Stimulated activated effector memory CD8-positive, alpha-beta T cell treated with anti-CD3 and anti-CD28 coated beads, Interleukin-12 subunit alpha, Interleukin-12 subunit beta, amount 100 ng/mL, for 72 hours (primary cell): ENCODE measurements at places on chromosomes 4 and X.

DNA sequence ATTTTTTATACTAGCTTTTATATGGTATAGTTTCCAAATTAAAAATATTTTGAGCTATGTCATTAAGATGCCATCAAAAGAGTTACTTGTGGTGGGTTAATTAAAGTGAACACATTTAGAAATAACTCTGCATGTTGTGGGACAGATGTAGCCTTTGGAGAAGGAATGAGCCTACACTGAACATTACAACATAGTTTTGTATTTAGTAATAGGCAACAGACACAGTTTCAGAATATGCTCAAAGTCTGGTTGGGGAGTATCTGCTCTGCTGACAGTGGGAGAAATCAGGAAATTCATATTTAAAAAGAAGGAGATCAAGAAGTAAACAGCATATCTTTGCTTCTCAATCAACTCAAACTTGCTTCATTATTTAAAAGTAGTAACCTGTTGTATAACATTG is 23.7 kb downstream of the EMCN start:
- no peak for DNase-seq

DNA sequence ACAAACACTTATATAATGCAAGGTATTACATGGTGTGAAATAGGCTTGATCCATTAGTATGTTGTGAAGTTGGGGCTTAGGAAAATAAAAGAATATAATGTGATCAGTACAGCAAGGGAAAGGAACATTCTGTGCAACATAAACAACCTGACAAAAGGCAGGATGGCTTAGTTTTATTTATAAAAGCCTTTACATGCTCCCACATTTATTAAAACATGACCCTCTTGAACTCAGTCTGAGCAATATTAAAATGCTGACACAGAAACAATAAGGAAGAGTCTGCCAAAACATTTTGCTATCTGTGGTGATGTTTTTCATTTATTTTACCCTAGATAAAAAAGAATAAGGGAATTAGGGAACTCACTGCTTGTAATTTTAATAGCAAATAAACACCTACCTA is 519.7 kb downstream of the PCDH7 start:
- DNase-seq = no peak

GRCh38 chr4:101730291-101731117 is 60.0 kb upstream of the BANK1 start:
- peak; percentile 14 for DNase-seq

DNA sequence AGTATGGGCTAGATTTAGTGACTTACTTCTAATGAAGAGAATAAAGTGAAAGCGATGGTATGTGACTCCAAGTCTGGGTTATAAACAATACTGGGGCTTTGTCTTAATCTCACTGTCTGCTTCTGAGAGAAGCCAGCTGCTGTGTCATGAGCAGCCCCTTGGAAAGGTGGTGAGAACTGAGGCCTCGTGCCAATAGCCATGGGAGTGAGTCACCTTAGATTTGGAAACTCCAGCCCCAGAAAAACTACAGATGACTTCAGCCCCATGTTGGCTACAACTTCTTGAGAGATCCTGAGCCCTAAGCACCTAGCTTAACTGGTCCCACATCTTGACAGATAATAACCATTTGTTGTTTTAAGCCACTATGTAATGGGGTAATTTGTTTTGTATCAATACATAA is 77.6 kb downstream of the CWH43 start:
- DNase-seq = no peak
